ENCODE measurements at places on chromosomes 5 and 9.
A peak's percentile ranks its signal among the peaks of the same experiment; 100 is the strongest.

DNA sequence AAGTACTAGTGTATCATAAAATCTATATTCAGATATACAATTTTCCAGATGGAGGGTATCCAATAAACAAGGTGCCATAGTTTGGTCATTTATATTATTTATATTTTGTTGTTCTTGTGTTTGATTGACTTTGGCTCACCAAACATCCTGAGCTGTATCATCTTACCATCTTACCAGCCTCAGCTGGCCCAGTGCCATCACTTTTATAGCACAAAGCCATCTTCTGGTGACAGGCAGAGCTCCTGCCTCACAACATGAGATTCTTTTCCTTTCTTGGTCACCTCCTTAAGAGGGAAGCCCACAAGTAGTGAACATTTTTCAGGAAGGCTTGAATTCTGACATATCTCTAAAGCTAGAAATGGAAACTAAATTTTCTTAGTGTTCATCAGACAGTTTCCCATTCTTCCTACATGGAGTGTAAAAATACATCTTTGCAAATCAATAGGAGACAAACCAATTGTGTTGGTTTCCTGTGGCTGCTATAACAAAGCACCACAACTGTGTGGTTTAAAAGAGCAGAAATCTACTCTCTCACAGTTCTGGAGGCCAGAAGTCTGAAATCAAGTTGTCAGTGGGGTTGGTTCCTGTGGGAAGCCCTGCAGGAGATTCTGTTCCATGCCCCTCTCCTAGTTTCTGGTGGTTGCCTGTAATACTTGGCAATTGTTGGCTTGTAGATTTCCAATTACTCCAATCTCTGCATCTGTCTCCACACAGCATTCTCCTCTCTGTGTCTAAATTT is 341.8 kb downstream of the MAN2A1 start:
- H3K27me3 ChIP-seq = no peaks in the 10 kb centered on the region
- H3K4me1 ChIP-seq = no peaks in the 10 kb centered on the region
- no peak overlapping the region for H3K4me3 ChIP-seq
- DNase-seq = no peak

GRCh38 chr9:78026416-78026815 is 5.2 kb downstream of the GNAQ start:
- no peak overlapping the region for H3K4me3 ChIP-seq
- no peaks in the 10 kb centered on the region for H3K4me1 ChIP-seq
- no peak for DNase-seq
- H3K27me3 ChIP-seq = peaks cover 4% of the 10 kb centered on the region
- H3K36me3 ChIP-seq = no peaks in the 10 kb centered on the region

DNA sequence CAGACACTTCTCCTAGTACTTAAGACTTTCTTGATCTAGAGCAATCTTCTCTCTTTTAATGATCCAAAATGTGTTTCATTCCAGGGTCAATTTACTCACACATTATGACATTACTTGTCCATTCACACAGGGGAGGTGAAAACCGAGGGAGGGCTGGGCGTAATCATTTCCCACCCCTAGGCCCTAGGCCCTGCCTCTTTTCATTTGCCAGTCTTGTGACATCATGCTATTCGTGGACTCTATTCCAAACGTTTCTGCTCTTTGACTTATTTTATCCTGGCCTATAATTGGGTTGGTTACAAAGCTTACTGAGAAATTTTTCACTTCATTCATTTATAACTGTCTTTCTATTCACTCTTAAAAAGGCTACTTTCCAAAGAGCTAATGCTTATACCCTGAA is 2.4 kb downstream of the DCAF12 start:
- H3K4me1 ChIP-seq = peaks cover 20% of the 10 kb centered on the region
- peak overlapping the region; percentile 97 for H3K4me3 ChIP-seq
- H3K36me3 ChIP-seq = peaks cover 9% of the 10 kb centered on the region
- no peak for DNase-seq
- no peaks in the 10 kb centered on the region for H3K27me3 ChIP-seq

DNA sequence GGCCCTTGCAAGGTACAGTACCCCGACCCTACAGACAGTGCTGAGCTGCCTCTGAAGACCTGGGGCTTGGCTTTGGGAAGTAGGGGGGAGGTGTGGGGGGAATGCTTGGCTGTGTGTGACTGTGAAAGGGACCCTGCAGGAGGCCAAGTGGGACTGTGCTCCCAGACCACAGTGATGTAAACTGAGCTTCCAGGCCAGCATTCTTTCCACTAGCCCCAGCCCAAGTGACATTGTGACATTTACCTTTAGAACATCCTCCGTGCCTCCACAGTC is 31.2 kb downstream of the HMCN2 start:
- no peaks in the 10 kb centered on the region for H3K4me1 ChIP-seq
- no peak for DNase-seq
- no peak overlapping the region for H3K27ac ChIP-seq
- H3K36me3 ChIP-seq = no peaks in the 10 kb centered on the region
- no peaks in the 10 kb centered on the region for H3K27me3 ChIP-seq
- no peak overlapping the region for H3K4me3 ChIP-seq

DNA sequence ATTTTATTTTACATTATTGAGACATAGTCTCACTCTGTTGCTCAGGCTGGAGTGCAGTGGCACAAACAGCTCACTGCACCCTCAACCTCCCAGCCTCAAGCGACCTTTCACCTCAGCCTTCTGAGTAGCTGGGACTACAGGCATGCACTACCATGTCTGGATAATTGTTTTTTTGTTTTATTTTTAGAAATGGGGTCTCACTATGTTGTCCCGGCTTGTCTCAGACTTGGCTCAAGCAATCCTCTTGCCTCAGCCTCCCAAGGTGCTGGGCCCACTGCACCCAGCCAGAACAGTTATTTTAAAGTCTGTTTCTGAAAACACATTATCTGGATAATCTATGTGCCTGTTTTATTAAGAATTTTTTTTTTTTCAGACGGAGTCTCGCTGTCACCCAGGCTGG is 62.0 kb downstream of the TEX10 start:
- no peak overlapping the region for H3K27ac ChIP-seq
- no peaks in the 10 kb centered on the region for H3K4me1 ChIP-seq
- no peaks in the 10 kb centered on the region for H3K27me3 ChIP-seq
- DNase-seq = no peak
- peaks cover 14% of the 10 kb centered on the region for H3K36me3 ChIP-seq

GRCh38 chr5:180207593-180207992 is 1.4 kb downstream of the RASGEF1C start:
- H3K36me3 ChIP-seq = no peaks in the 10 kb centered on the region
- no peaks in the 10 kb centered on the region for H3K4me1 ChIP-seq
- H3K27me3 ChIP-seq = peaks cover 5% of the 10 kb centered on the region
- H3K27ac ChIP-seq = no peak overlapping the region

- no peak overlapping the region for H3K27ac ChIP-seq
- H3K4me1 ChIP-seq = no peaks in the 10 kb centered on the region
- H3K27me3 ChIP-seq = no peaks in the 10 kb centered on the region
These were observed 1.9 kb downstream of the VLDLR start for GRCh38 chr9:2623288-2624050.

- H3K27ac ChIP-seq = peak within 1 kb of the TSS; percentile 69
- peak; percentile 32 for DNase-seq
- peak within 1 kb of the TSS; percentile 92 for H3K4me3 ChIP-seq
- H3K4me1 ChIP-seq = no peaks in the 10 kb centered on the region
- no peaks in the 10 kb centered on the region for H3K27me3 ChIP-seq
- H3K36me3 ChIP-seq = no peaks in the 10 kb centered on the region
These were observed at the start of gene PHAX for GRCh38 chr5:126600631-126601511. TSS of gene PHAX (plus strand) at chr5:126600947. CDS start at chr5:126600963, 16 bp downstream.

DNA sequence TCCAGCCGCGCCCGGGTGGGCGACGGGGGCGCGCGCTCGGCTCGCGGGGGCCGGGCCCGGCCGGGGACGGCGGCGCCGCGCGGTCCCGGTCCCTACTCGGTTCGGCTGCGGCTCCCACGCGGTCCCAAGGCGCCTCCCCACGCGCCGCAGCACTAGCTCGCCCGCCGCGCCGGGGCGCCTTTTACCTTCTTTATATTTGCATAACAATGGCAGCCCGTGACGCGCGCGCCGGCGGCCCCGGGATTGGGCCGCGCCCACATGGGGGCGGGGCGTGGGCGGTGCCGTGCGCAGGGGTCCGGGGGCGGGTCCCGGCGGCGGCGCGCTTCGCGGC is at the start of gene NRARP:
Gene NRARP (minus strand): TSS at position 154 of the 331 bp plus-strand sequence. CDS start 343 bp downstream, outside the sequence.
- no peak within 1 kb of the TSS for H3K27ac ChIP-seq
- H3K36me3 ChIP-seq = no peaks in the 10 kb centered on the region
- no peak for DNase-seq
- peaks cover 35% of the 10 kb centered on the region for H3K4me1 ChIP-seq

GRCh38 chr9:14062586-14063221 is 251.2 kb downstream of the NFIB start:
- no peaks in the 10 kb centered on the region for H3K36me3 ChIP-seq
- no peak overlapping the region for H3K4me3 ChIP-seq
- H3K27me3 ChIP-seq = no peaks in the 10 kb centered on the region
- H3K4me1 ChIP-seq = no peaks in the 10 kb centered on the region

- H3K4me3 ChIP-seq = no peak overlapping the region
- peaks cover 14% of the 10 kb centered on the region for H3K36me3 ChIP-seq
- no peak for DNase-seq
- no peaks in the 10 kb centered on the region for H3K27me3 ChIP-seq
- H3K4me1 ChIP-seq = peaks cover 88% of the 10 kb centered on the region
These were observed 20.0 kb downstream of the ANKRD33B start for GRCh38 chr5:10583663-10584572.

DNA sequence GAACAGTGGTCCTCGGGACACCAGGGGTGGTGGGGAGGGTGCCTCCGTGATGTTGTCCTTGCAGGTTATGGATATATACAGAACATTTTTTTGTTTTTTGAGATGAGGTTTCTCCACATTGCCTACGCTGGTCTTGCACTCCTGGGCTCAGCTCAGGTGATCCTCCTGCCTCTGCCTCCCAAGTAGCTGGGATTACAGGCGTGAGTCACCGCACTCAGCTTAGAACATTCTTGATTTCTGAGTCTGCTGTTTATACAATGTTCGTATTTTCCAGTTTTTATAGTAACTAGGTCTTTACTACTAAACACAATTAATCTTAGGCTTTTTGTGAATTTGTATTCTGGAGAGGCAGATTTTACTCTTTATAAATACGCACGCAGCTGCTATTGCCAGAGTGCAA is 6.0 kb downstream of the PMPCA start:
- DNase-seq = no peak
- H3K27me3 ChIP-seq = no peaks in the 10 kb centered on the region
- H3K4me1 ChIP-seq = peaks cover 5% of the 10 kb centered on the region
- no peak overlapping the region for H3K4me3 ChIP-seq
- H3K27ac ChIP-seq = no peak overlapping the region

DNA sequence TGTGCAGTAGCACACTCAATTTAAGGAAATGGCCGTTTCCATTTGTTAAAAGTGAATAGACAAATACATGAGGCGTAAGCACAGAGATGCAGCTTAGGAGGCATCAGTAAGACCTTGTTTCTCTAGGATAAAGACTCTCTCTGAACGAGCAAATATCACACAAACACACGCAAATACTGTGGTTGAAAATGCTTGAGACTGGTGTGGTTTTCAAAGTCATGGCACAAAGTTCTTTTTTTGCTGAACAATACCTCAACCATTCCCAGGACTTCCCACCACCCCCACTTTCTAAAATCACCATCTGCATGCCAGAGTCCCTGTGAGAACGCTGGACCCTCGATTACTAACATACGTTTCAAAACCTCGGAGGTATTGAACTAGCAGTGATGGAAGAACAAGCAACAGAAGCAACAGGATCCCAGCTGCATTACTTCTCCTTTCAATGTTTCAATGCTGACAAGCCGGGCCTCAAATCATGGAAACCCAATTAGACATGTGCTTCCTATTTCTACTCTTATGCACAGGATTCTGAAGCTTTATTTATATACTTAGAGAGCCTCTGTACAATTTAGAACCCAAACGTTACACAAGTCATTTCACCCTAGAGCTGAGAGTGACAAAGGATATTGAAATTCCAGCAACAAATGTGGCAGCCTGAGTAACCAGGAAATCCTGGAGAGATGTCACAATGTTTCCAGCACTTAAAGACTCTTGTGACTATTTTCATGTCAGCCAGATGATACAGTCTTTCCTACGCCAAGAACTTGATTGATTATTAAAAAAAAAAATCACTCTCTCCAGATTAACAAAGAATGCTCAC is 63.9 kb downstream of the CDC14B start:
- H3K36me3 ChIP-seq = no peaks in the 10 kb centered on the region
- H3K4me3 ChIP-seq = no peak overlapping the region
- H3K4me1 ChIP-seq = no peaks in the 10 kb centered on the region
- DNase-seq = no peak

DNA sequence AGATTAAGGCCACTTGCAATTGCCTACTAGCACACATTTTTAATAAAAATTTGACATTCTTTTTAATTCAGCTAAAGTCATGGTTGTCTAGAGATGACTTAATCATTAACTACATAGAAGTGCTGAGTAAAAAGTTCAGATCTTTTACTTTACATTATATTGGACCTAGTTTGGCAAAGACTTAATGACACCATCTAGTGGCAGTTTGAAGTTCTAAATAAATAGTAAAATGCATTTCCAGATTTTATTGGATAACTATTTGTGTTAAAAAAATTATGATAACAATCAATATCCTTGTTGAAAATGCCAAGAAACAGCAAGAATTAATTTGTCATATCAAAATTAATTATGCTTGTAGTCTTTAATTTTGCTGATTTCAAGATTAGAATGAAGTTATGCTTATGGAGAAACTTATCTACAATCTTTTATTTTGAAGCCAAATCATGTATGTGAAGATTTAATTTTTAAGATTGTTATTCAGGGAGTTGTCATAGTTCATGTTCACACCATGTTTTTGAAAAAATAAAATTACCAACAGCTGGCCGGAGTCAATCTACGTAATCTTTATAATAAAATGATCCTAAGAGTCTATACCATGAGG is 69.6 kb upstream of the PJA2 start:
- H3K27ac ChIP-seq = no peak overlapping the region
- H3K36me3 ChIP-seq = no peaks in the 10 kb centered on the region
- H3K27me3 ChIP-seq = no peaks in the 10 kb centered on the region

GRCh38 chr5:115168829-115169486 is 750 bp downstream of the TRIM36 start:
- no peak for DNase-seq
- H3K4me1 ChIP-seq = no peaks in the 10 kb centered on the region
- H3K27me3 ChIP-seq = peaks cover 25% of the 10 kb centered on the region
- H3K4me3 ChIP-seq = peak overlapping the region; percentile 86

DNA sequence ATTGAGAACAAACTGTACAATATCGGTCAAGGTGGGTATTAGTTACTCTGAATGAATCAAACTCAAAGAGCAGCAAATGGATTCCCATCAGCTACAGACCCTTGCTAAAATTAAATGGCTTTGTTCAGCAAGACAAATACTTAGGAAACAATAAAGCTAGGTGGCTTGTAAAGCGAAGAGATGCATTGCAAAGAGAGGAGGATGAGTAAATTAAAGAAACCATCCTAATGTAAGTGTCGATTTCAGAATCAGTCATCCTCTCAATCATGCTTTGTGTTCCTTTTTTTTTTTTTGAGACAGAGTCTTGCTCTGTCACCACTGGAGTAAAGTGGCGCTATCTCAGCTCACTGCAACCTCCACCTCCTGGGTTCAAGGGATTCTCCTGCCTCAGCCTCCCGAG is 359.2 kb upstream of the ZNF462 start:
- peak; percentile 28 for DNase-seq
- H3K27ac ChIP-seq = no peak overlapping the region
- no peaks in the 10 kb centered on the region for H3K36me3 ChIP-seq
- H3K27me3 ChIP-seq = no peaks in the 10 kb centered on the region
- no peaks in the 10 kb centered on the region for H3K4me1 ChIP-seq

GRCh38 chr9:127785023-127785932 is 556 bp upstream of the CDK9 start:
- peaks cover 41% of the 10 kb centered on the region for H3K4me1 ChIP-seq
- H3K27ac ChIP-seq = peak overlapping the region; percentile 82
- DNase-seq = no peak
- H3K27me3 ChIP-seq = no peaks in the 10 kb centered on the region

All from GM12878 (cell line).